D721Med (cell line): ENCODE measurements at places on chromosomes 5 and 9.

DNA sequence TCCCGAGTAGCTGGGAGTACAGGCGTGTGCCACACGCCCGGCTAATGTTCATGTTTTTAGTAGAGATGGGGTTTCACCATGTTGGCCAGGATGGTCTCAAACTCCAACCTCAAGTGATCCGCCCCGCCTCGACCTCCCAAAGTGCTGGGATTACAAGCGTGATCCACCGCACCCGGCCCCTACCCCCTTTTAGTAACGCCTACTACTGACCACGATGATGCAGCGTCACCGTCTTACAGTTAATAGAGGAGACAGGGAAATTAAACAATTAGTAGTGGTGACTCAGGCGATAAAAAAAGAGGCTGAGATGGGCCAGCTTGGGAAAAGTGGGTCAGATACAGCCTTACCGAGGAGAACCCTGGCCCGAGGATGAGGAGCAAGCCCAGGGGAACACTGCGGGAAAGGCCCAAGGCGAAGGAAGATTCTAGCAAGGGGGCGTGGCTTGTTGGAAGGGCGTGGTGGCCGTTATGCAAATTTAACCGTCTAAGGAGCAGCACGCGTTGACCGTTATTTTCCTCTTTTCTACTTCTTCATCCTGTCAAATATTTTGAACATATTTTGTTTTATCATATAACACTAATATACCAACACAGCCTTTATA, 1.6 kb upstream of the SETX start:
- DNase-seq = no peak

DNA sequence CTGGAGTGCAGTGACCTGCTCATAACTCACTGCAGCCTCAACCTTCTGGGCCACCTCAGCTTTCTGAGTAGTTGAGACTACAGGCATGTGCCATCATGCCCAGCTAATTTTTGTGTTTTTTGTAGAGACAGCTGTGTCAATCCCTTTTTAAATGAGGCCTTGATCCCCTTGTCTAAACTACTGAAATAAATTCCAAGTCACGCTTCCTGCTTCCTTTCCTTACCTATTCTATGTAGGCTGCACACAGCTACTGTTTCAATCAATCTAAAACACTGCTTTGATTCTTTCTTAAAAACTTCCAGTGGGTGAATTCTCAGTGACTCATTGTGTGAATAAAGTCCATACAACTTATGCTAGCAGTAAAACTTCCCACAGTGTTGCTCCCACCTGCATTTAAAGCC, 2.9 kb upstream of the C7 start:
- DNase-seq = no peak

DNA sequence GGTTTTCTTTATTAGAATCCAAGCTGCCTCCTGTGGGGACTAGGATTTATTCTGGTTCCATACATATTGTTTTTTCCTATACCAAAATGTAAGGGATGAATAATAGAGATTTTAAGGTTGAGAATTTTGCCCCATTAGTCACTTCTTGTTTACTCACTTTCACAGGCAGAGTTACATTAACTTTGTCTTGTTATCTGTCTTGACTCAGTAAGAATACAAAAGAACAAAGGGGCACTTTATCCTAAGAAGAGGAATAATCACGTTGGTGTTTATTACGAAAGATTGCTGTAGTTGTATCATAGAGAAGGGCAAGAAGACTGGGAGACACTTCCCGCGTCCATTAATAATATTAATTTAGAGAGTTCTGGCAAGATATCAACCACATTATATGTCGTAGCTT, 599.7 kb upstream of the FTMT start:
- no peak for DNase-seq

DNA sequence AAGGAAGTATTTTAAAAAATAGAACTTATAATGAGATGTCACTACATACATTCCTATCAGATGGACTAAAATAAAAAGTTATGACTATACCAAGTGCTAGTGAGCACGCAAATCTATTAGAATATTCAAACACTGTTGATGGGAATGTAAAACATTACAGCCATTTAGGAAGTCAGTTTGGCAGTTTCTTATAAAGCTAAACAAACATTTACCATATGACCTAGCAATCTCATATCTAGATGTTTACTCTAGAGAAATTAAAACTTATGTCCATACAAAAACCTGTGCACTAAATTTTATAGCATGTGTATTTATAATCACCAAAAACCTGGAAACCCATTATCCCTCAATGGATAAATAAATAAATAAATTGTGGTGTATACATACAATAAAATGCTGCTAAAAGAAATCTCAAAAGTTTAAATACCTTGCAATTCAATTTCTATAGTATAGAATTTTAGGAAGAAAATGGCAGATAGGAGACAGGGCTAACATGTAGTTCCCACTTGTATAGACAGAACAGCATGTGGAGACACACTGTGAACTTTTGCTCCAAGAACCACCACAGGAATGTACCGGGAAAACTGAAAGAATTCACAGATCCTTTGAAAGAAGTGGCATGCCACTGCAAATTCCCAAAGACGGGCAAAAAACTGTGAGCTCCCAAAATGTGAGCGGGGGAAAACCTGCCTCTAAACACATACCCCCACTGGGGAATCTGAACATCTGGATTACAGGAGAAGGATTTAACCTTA, 174.6 kb upstream of the SPEF2 start:
- no peak for DNase-seq

- no peak for DNase-seq
Observed at GRCh38 chr9:29209748-29210291, 1636.5 kb upstream of the C9orf72 start.

- DNase-seq = no peak
Observed at GRCh38 chr5:131381021-131381420, 117.2 kb downstream of the CDC42SE2 start.

DNA sequence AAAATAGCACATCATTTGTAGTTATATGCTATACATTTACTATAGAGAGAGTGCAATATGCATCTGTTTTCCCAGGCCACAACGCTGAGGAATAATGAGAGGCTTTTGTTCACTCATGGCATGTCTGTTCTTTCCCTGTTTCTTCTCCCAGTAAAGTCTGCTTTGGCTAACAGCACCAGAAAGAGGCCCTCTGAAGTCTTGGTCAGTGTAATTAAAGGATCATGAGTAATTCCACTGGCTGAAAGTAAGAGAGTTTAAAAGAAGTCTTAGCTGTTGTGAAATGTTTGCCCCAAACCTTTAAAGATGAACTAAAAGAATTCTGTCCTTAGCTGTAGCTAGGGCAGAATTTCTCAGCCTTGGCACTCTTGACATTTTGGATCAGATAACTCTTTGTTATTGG, 228.8 kb downstream of the TLE4 start:
- DNase-seq = no peak

GRCh38 chr5:154986151-154986550, 27.4 kb upstream of the KIF4B start:
- DNase-seq = no peak

GRCh38 chr5:142053426-142054151, 40.8 kb upstream of the GNPDA1 start:
- no peak for DNase-seq

- no peak for DNase-seq
Observed at GRCh38 chr5:140143521-140144258, 18.0 kb downstream of the IGIP start.

DNA sequence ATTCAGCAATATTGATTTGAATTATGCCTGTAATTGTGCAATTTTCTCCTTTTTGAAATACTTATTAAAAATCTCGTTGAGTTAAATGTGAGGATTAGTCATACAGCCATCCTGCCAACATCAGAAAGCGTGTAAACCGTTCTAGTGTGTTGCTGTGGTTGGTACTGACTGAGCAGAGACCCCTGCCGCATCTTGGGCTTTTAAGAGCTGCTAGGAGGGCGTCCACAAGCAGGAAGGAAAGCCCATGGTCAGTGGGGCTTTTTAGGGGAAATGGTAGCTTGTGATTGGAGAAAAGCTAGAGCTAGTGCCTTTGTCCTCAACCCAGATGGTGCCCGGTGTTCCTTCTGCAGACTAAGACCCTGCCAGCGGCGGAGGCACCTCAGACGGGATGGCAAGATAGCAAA, 1.3 kb downstream of the SDHA start:
- no peak for DNase-seq

DNA sequence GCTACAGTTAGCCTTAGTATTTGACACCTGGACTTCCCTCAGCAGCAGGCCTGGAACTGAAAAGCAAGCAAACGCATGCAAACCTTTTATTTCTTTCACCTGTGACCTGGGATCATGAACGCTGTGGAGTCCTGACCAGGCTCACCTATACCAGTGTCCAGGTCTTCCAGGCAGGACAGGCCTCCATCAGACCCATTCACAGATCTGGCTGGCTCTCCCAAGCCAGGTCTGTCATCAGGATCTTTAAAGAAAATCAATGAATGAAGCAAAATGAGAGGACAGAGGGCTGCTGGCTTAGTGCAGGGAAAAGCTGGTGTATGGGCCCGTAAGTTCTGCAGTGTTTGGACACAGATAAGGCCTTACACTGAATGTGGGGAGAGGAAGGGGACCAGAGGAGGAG, 96.3 kb upstream of the CPEB4 start:
- DNase-seq = no peak
